Activated T-cell treated with anti-CD3 and anti-CD28 coated beads, Interleukin-2, amount 50 U/mL, for 72 hours (primary cell): ENCODE measurements at places on chromosomes 1 and 21. TPM values are rescaled to one million over a fixed set of nuclear protein-coding genes. Genes with fewer than 3 reads are reported as not detected.

IQCC gene
- 3.7 TPM for total RNA-seq

LYPD8 gene
- not detected for total RNA-seq

ADCY10 gene
- 0.07 TPM for total RNA-seq

ANKRD65 gene
- 0.17 TPM for total RNA-seq

LCE1C gene
- not detected for total RNA-seq

SMPDL3B gene
- total RNA-seq = 0.41 TPM

ETV3L gene
- not detected for total RNA-seq

FMO4 gene
- total RNA-seq = 2.3 TPM

SPRR2B gene
- not detected for total RNA-seq

NBL1 gene
- total RNA-seq = 22.4 TPM

HMCN1 gene
- total RNA-seq = 0.12 TPM

USH2A gene
- total RNA-seq = not detected

POU3F1 gene
- total RNA-seq = not detected

SRSF10 gene
- total RNA-seq = 264 TPM

AQP10 gene
- total RNA-seq = not detected

KRTAP6-3 gene
- not detected for total RNA-seq
